Stimulated activated CD4-positive, alpha-beta T cell treated with anti-CD3 and anti-CD28 coated beads, Interleukin-1b, Interleukin-23, amount 100 ng/mL, for 1 hour (primary cell): ENCODE measurements at places on chromosomes 6 and 20.

DNA sequence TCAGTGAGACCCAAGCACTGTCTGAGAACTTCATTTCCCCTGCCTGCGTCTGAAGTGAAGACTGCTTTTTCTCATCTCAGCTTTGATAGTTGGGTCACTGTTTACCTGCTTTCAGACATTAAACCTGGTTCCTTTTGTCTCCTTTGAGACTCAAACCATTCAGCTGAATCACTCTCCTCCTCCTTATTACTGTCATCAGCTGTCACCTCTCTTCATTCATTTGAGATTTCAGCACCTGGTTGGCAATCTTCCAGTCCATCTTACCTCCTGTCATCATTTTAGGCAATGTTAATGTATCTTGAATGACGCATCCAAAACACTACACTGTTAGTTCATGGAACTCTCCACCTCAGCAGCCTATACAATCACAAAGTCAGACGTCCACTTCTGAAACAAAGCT lies 34.3 kb upstream of the SOX4 start:
- no peak for DNase-seq

GRCh38 chr6:44386364-44386928 lies 1.1 kb upstream of the CDC5L start:
- DNase-seq = no peak

DNA sequence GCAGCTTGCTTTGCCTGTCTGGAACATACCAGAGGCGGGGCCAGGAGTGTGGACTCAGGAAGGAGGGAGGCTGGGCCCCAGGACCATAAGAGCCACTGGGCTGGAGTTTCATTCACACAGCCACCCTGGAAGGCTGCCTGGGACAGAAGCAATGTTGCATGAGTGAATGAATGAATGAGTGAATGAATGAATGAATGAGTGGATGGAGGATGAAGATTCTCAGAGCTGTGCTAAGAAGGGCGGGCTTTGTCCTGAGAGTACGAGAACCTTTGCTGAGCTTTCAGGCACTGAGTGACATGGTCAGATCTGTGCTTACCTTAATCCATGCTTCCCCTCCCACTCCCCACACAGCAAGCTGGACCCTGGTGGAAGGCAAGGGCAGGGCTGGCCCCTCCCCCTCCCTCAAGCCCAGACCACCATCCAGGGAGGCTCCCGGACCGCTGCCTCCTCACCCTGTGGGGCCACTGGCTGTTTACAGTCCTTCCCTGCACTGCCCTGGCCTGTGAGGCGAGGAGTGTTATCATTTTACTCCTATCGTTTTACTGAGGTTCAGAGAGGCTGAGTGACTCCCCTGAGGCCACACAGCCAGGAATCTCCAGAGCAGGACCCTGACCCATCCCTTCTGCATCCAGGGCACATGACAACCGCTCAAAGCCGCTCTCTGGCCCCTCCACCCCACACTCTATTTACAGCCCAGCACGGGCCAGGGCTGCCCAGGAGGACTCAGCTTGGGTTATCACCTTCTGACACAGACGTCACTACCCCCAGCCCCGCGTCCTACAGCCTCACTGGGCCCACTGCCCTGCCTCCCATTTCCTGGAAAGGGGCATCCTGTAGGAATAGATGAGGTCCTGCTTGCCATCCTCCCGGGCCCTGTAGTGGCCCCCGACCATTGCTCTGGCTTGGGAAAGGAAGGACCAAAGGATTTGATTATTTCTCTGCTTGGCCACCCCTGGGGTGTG lies 269.7 kb downstream of the TAF4 start:
- no peak for DNase-seq

DNA sequence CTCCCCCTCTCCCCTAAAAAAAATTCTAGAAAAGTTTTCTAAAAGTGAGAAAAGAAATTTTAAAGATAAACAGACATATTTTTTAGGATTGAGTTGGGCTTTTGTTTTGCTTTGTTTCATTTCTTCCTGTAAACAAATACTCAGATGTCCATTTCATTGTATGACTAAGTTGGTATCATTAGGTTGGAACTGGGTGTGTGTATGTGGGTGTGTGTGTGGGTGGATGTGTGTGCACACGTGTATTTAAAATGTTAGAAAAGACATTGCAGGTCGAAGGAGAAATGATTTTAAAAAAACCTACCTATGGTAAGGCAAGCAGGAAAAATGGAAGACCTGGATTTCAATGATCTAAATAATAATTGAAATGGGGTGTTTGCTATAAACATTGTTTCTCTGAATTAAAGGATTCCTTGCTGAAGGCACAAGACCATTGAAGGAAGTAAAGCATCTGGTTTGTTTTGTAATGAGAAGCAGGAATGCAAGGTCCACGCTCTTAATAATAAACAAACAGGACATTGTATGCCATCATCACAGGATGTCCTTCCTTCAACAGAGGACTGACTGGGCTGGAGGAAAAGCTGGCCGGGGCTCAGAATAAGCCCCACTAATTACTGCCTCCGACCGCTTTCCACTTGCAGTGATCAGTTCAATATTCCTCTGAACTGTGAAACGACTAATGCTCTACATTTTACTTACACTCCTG lies 996 bp upstream of the PRDM1 start:
- no peak for DNase-seq

DNA sequence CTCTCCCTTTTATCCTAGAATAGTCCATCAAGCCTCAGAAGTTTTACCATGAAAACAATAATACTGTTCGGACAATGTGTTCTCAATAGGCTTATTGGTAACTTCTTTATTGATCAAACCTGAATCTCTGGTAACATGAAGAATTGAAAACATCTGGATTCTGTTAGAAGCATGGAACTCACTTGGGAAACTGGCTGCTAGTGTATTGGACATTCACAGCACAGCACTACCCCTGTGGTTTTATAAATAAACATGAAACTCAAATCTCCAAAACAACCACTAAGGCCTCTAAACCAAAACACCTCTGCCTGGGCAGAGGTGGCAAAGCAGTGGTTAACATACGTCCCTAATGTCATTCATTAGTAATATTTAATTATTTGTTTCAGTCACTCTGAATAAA lies 157.6 kb upstream of the KCNQ5 start:
- DNase-seq = no peak

DNA sequence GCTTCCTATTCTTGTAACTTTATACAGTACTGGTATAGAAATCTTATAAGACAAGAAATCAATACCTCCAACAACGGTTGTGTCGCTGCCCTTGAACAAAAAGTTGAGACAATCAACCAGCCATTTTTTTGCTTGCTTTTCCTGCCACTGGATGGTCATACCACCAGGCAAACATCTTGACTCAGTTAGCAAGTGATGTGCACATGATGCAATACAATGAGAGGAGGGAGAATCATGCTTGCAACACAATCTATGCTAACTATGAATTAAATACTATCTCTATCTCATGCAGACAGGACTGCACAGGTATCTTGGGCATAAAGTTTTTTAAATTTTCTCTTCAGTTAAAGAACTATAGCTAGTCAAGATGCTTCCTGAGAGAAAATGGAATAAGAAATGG lies 877.7 kb upstream of the CITED2 start:
- DNase-seq = no peak

DNA sequence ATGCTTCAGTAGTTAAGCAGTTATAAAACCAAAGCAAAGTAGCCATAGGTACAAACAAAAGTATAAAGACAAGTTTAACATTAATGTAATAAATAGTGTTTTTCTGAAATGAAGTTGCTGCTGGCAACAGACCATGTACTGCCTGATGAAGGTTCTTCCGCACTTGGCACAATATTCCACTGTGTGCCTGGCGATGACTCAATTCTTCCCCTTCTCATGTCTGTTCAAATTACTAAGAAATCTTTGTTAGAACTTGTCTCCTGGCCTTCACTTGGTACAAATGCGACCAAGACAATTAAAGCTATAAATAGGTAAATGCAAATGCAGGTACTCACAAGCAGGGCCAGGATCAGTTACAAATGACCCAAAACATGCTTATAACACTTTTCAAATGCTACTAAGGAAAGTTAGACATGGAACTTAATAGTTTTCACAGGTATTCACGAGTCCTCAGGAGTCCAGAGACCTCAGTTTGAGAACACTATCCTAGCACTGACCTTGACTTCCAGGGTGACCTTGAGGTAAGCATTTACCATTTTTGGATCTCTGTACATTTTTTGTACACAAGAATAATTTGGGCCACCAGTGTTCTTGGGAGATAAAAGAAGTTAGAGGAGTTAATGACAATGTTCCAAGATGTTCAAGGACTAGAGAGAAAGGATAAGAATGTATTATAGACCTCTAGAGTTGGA lies 8.1 kb upstream of the DDR1 start:
- DNase-seq = no peak

GRCh38 chr6:56235245-56235644 lies 12.1 kb downstream of the COL21A1 start:
- no peak for DNase-seq

DNA sequence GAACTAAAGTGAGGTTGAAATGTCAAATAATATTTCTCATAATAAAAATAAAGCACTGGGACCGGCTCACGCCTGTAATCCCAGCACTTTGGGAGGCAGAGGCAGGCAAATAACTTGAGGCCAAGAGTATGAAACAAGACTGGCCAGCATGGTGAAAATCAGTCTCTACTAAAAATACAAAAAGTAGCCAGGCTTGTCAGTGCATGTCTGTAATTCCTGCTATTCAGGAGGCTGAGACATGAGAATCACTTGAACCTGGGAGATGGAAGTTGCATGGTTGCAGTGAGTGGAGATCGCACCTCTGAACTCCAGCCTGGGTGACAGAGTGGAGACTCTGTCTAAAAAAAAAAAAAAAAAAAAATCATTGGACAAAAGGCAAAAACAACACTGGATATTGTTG lies 38.4 kb upstream of the RSPO3 start:
- DNase-seq = no peak
